Sciatic nerve (tissue), 2 donors: ENCODE measurements at places on chromosomes 3 and 15. TPM values are rescaled to one million over a fixed set of nuclear protein-coding genes. Genes with fewer than 3 reads are reported as not detected.

DNA sequence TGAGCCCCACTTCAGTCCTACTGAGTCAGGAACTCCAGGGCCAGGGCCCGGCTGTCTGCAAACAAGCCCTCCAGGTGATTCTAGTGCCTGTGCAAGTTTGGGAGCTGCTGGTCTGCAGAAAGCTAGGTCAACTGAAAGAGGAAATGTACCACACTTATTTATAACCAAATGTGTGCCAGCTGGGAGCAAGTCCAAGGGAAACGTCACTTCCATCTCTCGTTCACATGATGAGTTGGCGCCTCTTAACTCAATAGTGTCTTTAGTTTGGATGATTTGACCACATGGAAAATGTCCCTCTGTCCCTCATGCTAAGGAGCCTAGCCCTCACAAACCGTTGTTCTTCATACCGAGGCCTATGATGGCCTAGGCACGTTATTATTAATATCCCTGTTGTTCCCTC lies 43.2 kb downstream of the GOLGA8S start:
- no peak for DNase-seq

GRCh38 chr15:47618241-47618640 lies 99.1 kb upstream of the SEMA6D start:
- DNase-seq = no peak

GRCh38 chr15:35260941-35261340 lies 175.8 kb upstream of the NANOGP8 start:
- no peak for DNase-seq

- DNase-seq = no peak
These were observed 468.6 kb downstream of the SHQ1 start for GRCh38 chr3:72379500-72380187.

DNA sequence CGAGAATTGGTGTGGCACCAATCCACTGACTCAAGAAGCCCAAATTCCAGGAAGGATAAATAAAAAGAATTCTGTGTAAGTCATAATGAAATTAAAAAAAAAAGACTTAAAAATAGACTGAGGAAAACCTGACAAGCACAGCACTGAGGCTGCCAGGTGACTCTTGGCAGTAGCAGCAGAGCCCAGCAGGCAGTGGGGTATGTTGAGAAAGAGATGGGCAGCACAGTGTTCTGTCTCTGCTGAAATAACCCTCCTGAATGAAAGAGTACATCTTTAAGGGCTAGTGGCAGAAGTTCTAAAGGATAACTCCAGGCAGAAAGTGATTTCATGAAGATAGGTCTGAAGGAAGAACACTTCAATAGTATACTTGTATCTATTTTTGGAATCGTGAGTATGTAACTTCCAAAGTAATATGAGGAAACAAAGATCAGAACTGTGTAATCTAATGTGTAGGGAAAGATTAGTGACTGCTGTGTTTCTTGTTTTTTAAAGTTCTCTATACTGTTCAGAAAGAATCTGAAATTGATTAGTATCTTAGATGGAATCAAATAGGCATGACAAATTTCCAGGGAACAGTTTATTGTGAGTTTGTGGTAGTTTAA lies 75.9 kb downstream of the RAB7A start:
- no peak for DNase-seq

- DNase-seq = no peak
These were observed 393.1 kb downstream of the LPP start for GRCh38 chr3:188546835-188547670.

The SCAANT1 gene
- total RNA-seq = not detected

The PPM1L gene
- total RNA-seq = 10.0 TPM

The SLC9C1 gene
- 0.94 TPM for total RNA-seq

The TIMP4 gene
- total RNA-seq = 13.2 TPM
